Esophagus squamous epithelium (tissue), 5 donors: ENCODE measurements at places on chromosomes 1 and 21.

- DNase-seq, result no peak
These were observed 64.6 kb downstream of the TOR3A start for GRCh38 chr1:179146476-179146875.

GRCh38 chr1:19765623-19766022, 34.1 kb downstream of the TMCO4 start:
- DNase-seq, result no peak

GRCh38 chr1:109354929-109355328, 42.8 kb downstream of the SORT1 start:
- no peak for DNase-seq

DNA sequence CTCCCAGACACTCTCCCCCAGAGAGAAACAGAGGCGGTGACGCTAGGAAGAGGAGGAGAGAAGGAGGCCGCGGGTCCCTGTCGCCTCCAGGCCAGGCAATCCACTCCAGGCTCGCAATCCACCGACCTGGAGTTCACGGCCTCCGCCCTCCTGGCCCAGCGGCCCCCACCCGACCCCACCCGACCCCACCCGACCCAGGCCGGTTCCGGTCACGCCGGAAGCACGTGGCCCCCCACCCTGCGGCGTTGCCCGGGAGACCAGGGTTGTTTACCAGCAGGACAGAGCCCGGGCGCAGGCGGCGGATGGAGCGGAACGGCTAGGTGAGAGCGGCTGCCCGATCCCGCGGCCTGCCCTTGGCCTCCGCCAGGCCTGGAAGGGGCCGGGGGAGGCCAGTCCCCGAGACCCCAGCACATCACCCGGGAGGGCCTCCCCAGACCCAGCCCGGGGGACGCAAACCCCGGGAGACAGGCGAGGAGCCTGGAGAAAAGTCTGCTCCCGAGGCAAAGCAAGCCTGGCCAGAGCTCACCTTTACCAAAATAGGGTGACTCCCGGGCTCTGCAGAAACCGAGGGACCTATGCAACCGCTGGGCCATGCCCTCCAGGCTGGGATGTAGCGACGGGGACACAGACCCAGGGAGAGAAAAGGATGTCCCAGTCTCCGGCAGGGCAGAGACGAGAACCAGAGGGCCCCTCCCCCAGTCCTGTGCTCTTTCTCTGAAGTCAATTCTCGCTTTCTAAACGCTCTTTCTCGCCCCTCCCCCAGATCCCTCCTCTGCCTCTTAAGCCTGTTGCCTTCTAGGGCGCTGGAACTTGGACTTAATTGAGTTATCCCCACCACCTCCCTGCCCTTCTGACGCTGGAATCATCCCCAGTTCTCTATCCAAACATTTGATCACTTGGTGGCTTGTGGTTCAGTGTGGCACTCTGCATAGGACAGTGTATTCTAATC, at the start of the genes PLA2G2C and UBXN10:
Gene PLA2G2C, minus strand, starts transcription at position 685 of the 949 bp plus-strand sequence. CDS start 9,155 bp downstream, outside the sequence.
Gene UBXN10, plus strand, starts transcription at position 263 of the 949 bp plus-strand sequence. CDS start 4,466 bp downstream, outside the sequence.
- no peak for DNase-seq

- DNase-seq, result peak; percentile 52
These were observed 14.7 kb downstream of the ZBTB7B start for GRCh38 chr1:155017041-155017945.

GRCh38 chr1:34406833-34407539, 230.3 kb downstream of the C1orf94 start:
- DNase-seq, result no peak

DNA sequence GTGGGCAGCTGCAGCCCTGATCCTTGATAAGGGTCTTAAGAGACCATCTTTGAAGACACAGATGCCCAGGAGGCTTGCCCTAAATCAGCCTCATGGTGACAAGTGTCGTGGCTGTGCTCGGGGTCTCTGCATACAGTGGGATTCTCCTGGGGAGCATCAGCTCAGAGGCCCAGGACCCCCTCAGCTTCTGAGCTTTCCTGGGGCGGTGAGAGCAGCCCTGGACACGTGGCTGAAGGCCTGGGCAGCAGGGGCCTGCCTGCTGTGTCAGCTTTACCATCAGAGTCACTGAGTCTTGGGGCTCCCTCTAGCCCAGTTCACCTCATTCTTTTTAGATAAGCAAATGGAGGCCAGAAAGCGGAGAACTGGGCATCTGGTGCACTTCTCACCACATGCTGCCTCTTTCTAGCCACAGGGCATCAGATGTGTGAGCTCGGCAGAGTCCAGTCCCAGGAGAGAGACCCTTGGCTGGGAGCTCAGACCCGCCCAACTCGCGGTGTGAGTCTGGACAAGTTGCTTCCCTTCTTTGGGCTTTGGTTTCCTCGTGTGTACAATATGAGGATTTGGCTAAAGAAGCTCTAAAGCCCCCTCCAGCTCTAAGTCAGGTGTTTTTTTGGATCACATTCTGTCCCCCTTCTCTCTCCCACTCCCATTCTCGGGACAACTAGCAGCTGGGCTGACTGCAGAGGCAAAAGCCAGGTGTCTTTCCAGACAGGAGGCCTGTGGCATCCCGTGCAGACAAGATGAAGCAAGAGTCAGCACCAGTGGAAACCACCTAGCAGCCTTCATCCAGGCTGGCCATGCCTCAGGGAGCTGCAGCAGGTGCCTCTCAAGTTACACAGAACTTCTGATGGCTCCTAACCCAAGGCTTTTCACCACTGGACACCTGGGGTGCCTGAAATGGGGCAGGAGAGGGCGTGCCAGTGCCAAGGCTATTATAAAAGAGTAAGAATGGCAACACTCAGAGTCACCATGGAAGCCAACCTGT, 119.1 kb downstream of the KCNN3 start:
- no peak for DNase-seq

DNA sequence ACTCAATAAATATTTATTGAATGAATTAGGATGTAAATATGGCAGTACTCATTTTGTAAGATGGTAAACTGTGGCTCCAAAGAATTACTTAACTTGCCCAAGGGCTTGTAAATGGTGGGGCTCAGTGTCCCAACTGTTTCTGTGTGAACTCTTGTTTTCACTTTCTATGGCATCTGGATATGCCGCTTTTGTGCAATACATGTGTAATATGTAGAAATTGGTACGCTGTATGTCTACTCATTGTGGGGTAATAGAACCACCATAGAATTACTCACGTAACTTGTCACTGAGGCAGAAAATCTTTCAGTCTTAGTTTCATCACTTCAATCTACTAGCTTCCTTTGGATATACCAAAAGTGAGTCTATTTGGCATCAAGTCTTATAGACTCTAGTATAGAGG, 977 bp downstream of the PRPF3 start:
- DNase-seq, result no peak

DNA sequence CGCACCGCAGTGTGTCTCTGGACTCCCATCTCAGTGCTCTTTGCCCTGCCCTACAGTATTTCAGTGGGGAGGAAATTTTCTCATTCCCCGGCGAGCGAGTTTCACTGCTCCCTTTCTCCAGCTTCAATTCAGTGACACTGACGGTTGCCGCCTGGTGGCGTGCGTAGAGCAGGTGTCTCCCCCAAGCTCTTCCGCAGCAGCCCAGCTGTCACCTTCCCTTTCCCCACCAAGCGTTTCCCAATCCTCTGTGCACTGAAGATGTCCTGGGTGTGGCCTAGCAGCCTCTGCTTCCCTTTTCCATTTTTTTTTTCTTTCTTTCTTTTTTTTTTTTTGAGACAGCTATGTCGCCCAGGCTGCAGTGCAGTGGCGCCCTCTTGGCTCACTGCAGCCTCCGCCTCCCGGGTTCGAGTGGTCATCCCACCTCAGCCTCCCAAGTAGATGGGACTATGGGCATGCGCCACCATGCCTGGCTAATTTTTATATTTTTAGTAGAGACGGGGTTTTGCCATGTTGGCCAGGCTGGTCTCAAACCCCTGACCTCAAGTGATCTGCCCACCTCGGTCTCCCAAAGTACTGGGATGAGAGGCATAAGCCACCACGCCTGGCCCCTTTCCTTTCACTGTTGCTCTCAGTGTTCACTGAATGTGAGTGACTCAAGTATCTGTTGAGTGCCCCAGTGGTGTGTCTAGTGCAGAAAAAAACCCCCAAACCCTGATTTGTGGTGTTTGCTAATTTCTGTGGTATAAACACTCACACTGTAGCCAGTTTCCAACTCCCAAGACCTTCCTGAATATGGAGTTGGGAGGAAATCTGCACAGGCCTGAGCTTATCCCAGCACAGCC, 30.1 kb downstream of the TNFRSF1B start:
- no peak for DNase-seq

GRCh38 chr1:107100331-107100984, 40.4 kb upstream of the NTNG1 start:
- DNase-seq, result no peak

GRCh38 chr1:115462566-115463076, 124.6 kb upstream of the NGF start:
- no peak for DNase-seq

DNA sequence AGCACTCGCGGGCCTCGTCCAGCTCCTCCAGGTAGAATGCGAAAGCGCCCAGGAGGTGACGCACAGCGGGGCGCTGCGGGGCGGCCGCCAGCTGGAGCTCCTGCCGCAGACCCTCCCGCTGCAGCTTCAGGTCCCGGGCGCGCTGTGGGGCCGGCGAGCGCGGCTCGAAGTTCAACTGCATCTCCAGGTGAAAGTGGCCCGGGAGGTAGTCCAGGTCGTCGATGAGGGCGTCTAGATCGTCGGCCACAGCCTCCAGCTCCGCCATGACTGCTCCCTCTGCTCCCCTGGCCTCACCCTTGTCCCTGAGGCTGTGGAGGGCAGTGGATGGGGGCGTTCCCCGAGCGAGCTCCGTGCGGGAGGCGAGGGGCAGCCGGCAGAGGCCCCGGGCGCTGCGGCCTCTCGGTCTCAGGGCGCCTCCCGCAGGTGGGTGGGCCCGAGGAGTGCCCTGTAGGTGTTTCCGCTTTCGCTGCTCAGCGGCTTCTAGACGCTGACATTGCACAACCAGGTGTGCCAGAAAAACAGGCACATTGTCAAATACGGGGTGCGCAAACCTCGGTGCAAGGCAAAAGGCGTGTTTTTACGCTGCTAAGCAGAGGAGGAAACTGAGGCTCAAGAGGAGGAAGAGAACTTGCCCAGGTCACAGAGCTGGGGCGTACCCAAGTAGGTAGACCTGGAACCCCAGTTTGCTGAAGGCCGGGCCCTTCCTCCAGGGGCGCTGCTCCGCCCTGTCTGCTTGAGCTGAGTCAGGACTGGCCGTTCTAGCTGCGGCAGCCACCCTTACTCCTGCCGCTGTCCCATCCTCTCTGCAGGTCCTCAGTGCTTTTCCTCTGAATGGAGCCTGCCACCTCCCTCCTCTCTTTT, at the start of gene TTC22:
Gene TTC22, minus strand, starts transcription at position 425 of the 861 bp plus-strand sequence. Its CDS starts 160 bp downstream, at position 265.
- no peak for DNase-seq

- DNase-seq, result no peak
These were observed 1155.1 kb upstream of the ADGRL2 start for GRCh38 chr1:80645621-80646020.

DNA sequence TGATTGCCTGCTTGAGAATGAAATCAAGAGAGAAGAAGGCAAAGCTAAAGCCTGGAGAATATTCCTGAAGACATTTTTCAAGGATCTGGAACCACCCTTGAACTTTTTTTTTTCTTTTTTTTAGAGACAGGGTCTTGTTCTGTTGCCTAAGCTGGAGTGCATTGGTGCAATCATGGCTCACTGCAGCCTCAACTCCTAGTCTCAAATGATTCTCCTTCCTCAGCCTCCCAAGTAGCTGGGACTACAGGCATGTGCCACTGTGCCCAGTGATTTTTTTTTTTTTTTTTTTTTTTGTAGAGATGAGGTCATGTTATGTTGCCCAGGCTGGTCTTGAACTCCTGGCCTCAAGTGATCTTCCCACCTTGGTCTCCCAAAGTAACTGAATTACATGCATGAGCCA, 22.2 kb upstream of the IRF2BP2 start:
- no peak for DNase-seq

- no peak for DNase-seq
These were observed 14.3 kb upstream of the DDX59 start for GRCh38 chr1:200684015-200684414.

GRCh38 chr21:38729754-38730379, 75.9 kb upstream of the ETS2 start:
- DNase-seq, result no peak

DNA sequence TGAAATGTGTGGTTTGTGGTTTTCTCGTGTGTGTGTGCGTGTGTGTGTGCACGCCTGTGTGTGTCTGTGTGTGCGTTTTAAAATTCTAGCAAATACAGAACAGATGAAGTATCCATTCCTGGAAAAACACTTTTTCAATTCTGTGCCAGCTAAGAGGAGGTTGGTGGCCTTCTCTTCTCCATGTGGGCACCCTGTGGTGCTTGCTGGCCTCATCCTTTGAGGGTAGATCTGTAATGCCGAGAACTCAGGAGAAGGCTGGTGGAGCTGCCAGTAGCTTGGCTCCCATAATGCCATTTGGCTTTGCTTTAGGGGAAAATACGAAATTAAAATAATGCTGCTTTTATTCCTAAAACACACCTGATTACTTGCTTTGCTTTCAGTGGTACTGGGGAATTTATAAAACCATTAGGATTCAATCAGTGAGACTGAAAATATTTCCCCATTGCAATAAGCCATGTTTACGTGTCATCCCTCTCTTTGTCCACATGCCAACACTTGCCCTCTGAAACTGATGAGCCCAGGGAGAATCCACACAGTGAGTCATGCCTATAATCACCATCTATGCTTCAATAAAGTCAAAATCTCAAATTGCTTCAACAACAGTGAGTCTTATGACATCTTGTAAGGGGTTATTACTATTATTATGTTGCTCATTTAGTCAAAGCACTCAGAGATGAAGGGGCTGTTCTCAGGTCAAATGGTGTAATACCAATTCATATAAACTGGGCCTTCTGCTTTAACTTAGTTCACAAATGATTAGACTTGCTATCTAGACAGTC, 39.2 kb downstream of the ABCA4 start:
- no peak for DNase-seq

DNA sequence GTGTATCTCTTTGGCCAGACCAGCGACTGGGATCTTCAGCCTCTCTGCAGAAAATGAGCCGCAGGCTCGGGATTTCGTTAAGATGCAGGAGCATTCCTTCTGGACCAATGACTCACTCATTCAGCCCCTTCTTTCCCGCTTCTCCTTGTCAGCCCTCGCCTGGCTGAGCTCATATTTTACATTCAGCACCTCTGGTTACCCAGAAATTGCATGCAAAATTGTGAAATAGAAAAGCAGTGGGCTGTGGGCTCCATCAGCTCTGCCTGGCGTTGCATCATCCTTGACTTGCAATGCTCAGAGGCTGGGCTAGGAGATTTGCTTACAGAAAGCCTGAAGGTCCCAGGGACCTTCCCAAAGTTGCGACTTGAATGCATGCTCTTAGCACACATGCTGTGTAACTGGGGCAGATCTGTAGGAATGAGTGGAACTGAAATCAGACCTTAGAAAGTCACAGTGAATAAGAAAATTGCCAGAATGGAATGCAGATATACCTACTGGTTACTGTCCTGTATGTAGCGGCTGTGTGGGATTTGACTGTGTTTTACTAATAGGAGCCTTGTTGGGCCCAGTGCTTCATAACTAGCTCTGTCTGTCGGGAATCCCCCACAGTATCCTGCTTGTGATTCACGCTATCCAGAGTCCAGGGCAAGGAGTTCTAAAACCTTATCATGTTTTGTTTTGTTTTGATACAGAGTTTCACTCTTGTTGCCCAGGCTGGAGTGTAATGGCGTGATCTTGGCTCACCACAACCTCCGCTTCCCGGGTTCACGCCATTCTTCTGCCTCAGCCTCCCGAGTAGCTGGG, 444.8 kb downstream of the KIF26B start:
- no peak for DNase-seq

DNA sequence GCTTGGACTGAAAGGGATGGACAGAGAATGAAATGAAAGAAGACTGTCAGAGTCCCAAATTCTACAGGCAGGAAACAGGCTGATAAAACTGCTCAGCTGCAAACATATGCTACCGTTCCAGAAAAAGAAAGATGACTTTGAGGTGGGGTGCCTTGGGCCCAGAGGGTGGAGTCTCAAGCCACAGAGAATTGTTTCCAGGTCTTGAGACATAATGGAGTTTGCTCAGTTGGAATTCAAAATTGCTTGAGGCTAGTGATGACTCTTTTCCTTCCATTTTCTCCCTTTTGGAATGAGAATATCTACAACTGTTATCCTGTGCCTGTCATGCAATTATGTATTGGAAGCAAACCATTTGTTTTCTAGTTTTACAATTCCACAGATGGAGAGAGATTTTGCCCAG, 23.6 kb upstream of the PSEN2 start:
- no peak for DNase-seq
